ENCODE measurements at places on chromosomes 5 and 9. TPM values are rescaled to one million over a fixed set of nuclear protein-coding genes. Genes with fewer than 3 reads are reported as not detected.
A peak's percentile ranks its signal among the peaks of the same experiment; 100 is the strongest.

The SLC6A19 gene
- not detected for total RNA-seq

The NRG2 gene
- total RNA-seq, result 0.51 TPM

The LCN9 gene
- not detected for total RNA-seq

The NOTCH1 gene
- total RNA-seq, result 10.9 TPM

The SLC45A2 gene
- under 0.01 TPM for total RNA-seq

The PPIC gene
- 70.1 TPM for total RNA-seq

DNA sequence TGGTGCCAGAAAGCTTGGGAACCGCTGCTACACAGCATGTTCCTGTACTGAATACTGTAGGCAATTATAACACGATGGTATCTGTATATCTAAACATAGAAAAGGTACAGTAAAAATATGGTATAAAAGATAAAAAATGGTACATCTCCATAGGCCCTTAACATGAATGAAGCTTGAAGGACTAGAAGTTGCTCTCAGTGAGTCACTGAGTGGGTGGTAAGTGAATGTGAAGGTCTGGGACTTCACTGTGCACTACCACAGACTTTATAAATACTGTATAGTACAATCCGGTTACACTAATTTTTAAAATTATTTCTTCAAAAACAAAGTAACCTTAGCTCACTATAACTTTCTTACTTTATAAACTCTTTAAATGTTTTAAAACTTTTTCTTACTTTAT lies 819.9 kb upstream of the GRAMD2B start:
- peak; percentile 74 for DNase-seq

DNA sequence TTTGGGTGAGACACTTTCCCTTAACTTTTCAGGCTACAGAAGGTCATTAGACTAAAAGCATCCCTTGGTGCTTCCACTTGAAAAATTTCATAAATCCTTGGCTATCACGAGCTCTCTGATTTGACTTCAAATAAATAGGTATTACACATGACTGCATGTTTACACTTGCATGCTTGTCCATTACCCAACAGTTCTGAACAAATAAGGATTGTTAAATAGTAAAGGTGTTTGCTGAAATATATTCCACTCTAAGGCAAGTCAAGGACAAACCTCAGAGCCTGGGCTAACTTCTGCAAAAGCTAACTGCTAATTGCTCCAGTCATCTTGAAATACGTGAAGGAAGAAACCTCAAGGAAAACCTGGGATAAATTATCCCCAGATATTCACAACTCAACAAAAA lies 14.5 kb downstream of the FBXW2 start:
- DNase-seq, result no peak

DNA sequence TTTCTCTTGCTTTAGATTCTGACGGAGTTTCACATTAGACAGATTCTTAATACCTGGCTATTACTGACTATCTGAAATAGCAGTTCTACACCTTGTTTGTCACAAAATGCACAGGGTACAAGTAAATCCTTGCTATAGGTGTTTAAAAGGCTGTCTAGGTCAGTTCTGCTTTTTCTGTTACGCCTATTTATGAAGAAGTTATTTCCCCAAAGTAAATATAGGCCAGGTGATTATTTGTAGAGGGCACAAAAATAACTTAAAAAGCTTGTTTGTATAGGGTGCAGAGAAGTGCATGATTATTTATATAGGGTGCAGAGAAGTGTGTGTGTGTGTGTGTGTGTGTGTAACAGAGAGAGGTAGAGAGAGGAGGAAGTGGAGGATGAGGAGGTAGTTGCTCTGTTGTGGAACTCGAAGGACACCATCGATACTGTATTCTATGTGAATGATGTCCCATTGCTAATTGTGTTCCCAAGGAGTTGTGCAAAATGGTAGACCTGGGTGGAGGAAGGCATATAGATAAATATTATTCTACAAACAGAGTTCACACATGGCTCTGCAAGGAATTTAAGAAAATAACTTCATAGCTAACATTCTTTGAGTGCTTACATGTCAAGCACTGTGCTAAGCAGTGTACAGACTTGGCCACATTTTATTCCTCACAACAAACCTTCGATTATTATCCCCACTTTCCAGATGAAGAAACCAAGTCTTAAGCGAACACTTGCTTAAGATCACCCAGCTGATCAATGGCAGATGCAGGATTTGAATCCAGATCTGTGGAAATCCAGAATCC lies 96.3 kb upstream of the EQTN start:
- no peak for DNase-seq

GRCh38 chr9:122265149-122265915 lies 650 bp downstream of the MRRF start:
- peak; percentile 33 for DNase-seq

- no peak for DNase-seq
Observed at GRCh38 chr5:103793595-103794182, 231.1 kb upstream of the NUDT12 start.

DNA sequence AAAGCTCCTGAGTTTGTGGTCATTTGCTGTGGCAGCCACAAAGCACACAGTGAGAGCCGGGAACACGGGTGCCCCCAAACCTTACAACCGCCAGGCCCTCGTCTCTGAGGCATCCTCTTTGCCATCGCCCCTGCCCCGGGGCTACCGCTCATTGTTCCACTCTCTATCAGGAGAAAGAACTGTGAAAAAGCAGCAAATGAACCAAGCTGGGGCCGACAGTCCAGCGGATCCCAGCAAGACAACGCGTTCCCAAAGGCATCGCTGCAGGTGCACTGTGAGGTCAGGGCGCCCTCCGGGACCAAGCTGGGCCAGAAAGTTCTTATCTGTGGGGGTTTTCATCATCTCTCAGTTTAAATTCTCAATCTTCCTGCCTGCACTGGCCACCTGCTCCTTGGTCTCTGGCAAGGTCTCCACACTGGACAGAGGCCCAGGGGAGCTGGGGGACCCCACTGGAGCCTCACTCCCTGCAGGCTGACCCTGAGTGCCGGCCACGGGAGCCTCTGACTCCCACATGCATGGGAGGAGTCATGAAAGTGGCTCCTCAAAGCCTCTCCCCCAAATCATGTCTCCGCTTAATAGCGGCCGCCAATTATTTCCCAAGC lies 32.1 kb downstream of the VAV2 start:
- DNase-seq, result no peak

GRCh38 chr5:42875785-42876374 lies 64.2 kb upstream of the SELENOP start:
- no peak for DNase-seq

GRCh38 chr9:13899924-13900323 lies 414.0 kb downstream of the NFIB start:
- DNase-seq, result no peak

DNA sequence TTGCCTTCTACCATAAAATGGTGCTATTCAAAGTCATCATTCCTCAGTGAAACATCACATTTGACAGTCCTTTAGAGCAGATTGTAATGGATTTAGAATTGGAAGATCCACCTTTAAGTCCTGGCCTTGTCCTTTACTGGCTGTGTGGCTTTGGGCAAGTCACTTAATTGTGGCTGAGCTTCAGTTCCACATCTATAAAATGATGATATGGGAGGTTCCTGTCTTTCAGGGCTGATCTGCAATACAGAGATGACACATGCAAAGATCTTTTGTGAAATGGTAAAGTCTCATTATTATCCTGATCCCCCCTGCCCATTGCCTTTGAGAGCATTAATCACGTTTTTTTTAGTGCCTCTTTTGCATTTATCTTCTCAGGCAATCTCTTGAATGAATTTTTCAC lies 58.2 kb downstream of the ZFAND5 start:
- DNase-seq, result no peak
